BE2C (cell line): ENCODE measurements at places on chromosomes 11 and 22.

DNA sequence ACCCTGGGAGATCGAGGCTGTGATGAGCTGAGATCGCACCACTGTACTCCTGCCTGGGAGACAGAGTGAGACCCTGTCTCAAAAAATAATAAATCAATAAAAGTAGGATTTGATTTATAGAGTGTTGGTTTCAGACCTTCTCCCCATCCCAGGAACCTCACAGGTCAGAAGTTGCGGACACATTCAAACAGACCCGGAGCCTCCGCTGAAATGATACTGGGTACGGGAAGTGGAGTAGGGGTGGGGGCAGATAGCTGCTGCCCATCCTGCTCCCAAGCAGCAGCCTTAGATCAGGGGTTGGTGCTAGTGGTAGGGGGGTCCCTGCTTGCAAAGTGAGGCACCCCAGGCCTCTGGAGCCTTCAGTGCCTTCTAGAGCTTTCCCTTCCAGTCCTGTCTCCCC lies 7.8 kb downstream of the PRDM11 start:
- no peak for DNase-seq

- no peak for DNase-seq
Observed at GRCh38 chr11:128282053-128282452, 305.3 kb downstream of the ETS1 start.

GRCh38 chr11:62145261-62145871 lies 21.6 kb downstream of the INCENP start:
- DNase-seq: no peak

- DNase-seq: no peak
Observed at GRCh38 chr22:50304528-50305392, 2.7 kb downstream of the PLXNB2 start.

DNA sequence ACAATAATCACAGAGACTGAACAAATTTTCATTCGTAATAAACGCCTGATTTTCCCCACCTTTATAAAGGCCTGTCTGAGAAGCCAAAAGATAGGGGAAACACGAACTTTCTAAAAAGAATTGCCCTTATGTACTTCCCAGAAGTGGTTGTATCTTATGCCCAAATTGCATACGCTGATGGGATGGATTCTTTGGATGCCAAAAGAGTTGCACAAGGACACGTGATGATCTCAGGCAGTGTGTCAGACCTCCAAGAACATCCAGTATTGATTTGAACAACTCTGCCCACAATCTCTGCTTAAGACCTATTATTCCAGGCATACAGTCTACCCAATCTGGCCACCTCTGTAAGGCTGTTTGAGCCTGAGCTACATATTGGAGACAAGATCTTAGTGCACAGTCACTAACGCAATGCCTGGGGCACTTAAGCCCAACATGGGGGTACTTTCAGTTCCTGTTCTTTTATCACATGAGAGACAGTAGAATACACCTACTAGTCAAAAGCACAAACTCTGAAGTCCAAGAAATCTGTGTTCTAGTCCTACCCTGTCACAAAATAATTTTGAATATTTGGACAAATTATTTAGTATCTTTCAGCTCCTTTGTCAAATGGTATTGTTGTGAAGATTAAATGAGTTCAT lies 38.9 kb downstream of the OR10A6 start:
- DNase-seq: no peak

- peak; percentile 14 for DNase-seq
Observed at GRCh38 chr11:70502677-70503467, 104.5 kb downstream of the CTTN start.

- DNase-seq: peak; percentile 3
Observed at GRCh38 chr11:69919659-69920344, 100.6 kb upstream of the FGF3 start.

DNA sequence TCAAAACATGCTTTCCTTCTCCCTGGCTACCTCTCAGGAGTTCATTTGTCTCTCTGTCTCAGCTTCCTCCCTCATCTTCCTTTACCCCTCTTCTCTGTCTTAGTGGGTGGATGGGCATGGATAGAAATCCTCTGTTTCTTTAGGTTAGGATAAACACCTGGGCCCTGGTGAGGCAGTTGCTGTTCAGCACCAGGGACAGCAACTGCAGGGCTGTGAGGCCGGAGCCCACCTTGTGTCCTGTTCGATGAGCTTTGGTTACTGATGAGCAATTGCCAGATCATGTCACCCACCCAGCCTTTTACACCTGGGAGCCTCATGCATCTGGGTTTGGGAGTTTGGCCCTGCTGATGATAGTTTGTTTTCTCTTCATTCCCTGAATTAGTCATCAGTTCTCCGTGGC lies 6.1 kb upstream of the CRYBB3 start:
- DNase-seq: no peak

DNA sequence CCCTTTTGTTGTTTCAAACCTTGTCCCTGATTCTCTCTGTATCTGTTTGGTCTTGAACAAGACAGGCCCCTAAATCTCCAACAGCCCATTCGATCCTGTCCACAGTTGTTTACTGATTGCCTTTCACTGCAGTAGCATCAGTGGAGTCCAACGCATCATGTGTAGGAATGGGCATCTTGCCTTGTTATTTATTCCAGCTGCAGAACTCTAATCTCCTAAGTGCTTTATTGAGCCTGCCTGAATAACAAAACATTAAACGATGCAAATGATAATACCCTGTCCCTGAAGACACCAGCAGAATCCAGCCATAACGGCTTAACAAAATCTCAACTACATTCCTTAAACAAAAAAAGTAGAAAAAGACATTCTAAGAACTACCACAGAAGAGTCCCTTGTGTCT lies 50.1 kb downstream of the SLC35F2 start:
- DNase-seq: no peak

GRCh38 chr11:57566905-57567514 lies 462 bp downstream of the UBE2L6 start:
- no peak for DNase-seq

DNA sequence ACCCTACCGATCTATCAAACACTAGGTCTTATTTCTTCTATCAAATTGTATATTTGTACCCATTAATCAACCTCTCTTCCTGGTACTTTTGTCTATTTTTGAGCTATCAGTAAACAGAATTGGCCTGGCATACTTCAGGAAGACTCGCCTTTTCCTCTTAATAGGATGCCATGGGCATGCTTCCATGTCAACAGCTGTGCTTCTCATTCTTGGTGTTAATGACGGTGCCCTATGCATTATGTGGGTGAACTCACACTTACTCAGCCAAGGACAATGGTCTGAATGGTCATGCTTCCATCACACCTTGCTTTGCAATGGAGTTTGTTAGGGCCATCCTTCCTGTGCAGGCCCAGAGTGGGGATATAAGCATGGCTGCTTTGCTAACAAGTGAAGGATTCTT lies 521.8 kb downstream of the MIAT start:
- DNase-seq: no peak

GRCh38 chr11:90434858-90435257 lies 212.0 kb upstream of the CHORDC1 start:
- peak; percentile 24 for DNase-seq

DNA sequence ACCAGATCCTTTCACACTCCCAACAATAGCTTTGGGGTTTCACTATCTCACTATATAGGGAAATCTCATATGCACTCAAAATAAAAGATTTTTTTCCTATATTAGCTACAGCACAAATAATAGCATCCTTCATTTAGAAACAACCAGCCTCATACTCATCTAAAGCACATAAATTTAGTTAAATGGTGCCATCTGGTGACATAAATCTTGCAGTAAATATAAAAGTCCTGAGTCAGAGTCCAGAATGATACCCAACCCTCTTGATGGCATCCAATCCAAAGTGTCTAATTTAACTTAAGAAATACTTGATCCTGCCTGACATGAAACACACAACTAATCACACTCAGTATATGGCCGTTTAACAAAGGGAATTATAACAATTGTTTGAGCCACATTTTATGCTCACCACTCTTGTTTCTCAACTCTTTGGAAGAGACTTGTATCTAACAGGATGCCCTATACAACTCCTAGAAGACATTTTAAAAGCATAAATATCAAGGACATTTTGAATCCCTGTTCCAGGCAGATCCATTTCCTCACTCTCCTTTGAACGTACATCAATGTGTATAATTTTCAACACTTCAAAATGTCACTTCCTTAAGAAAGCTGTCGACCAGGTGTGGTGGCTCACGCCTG lies 36.2 kb downstream of the DLG2 start:
- no peak for DNase-seq

GRCh38 chr11:125201525-125202141 lies 37.1 kb downstream of the PKNOX2 start:
- no peak for DNase-seq

DNA sequence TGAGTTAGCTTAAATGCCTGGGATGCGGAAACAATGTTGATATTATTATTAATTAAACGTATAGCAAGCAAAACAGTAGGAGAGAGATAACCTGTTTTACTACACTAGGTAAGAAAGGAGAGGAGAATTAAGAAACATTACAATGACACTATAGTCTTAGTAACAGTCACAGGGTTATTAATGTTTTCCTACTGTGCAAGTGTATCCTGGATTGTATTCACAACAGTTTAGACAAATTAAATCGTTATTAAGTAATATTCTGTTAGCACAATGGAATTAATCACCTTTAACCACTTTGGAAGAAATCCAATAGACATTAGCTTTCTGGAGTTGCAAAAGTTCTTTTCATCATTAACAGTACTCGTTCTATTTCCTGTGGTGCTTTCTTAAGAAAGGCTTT lies 3.4 kb downstream of the FAM181B start:
- DNase-seq: no peak

GRCh38 chr22:26127126-26127525 lies 42.1 kb upstream of the SEZ6L start:
- DNase-seq: no peak

GRCh38 chr22:35054064-35054463 lies 11.9 kb upstream of the ISX start:
- DNase-seq: no peak

GRCh38 chr11:79438631-79439409 lies 2.0 kb downstream of the TENM4 start:
- DNase-seq: peak; percentile 16

DNA sequence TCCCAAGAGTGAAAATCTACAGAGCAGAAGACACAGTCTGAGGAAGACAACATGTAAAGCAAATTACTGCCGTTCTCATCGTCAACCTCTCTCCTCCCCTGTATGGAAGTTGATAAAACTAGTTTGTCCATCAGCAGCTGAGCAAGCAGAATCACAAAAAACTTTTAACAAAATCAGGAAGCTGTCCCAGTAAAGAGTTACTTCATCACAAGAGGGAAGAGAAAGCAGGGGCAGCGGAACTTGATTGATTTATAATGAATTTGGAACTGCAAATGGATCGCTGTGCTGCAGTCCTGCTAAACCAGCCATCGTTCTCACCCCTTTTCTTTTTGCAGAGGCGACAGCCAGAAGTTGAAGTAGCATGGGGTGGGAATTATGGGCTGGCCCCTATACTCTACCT lies 13.7 kb upstream of the UCP3 start:
- DNase-seq: no peak

DNA sequence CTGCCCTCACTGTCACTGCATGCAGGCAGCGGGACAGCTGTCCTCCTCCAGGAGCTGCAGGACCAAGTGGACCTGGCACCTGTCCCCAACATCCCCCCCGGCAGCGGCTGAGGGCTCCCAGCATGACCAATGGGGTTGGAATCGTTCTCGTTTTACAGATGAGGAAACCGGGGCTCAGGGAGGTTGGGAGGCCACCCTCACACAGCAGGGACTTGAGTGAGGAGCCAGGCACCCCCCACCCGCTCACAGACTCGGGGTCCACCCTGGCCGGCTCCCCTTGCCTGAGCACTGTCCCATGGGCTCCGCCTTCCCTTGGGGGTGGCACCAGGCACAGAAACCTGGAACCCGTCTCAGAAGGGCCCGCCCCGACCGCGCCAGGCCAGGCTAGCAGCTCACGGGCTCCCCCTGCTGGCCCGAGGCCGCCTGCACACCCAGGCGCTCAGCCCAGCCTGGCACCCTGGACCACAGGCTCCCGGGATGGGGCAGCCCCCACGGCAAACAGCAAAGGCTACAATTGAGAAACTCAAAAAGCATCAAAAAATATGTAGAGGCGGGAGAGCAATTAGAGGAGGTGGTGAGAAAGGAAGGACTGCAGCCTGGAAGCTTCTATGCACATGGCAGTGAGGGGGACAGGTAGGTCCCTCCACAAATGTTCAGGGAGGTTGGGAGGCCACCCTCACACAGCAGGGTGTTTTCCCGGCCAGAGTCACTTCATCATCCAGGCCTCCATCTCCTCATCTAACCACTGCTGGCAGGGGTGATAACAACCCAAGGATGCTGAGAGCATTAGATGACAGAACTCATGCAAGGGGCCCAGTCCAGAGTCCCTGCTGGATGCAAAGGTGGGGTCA lies 12.8 kb downstream of the MACROD1 start:
- DNase-seq: peak; percentile 59

DNA sequence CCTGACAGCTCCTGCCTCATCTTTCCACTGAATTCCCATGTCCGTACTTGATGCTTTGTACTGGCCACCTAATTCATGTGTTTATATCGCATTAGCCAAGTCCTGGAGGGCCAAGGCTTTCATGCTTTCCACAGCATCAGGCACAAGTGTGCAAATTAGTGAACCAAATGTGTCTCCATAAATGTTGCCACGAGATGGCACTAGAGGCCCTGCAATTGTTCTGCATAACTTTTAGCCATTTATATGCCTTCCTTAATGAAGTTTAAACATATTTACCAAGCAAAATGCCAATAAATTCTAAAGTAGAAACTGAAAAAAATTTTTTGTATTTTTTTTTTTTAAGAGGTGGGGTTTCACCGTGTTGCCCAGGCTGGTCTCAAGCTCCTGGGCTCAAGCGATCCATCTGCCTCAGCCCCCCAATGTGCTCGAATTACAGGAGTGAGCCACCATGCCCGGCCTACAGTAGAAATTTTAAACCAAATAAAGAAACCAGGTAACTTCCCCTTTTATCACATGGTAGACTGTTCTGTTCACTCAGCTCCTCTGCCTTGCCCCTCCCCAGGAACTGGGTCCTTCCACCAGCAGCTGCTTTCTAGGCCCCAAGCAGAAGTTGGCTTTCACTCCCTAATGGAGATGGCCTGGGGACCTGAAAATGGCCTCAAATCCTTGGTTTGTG lies 20.8 kb upstream of the IL18BP start:
- peak; percentile 58 for DNase-seq

- no peak for DNase-seq
Observed at GRCh38 chr22:29883775-29884097, 762 bp downstream of the MTMR3 start.

DNA sequence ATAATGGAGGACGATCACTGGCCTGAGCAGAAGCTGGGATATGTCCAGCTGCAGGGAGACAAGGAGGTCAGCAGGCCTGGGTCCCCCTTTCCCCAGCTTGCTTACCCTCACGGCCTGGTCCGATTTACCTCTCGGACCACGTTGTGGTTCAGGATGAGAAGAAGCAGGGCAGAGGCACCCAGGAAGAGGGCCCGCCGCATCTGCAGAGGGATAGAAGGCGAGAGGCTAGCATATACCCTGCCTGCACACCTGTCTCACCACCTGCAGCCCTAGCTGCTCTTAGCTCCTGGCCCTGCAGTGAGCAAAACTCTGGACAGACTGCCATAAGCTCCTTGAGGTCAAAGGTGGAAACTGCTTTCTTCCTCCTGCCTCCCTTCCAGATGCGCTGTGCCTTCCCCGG lies 1.3 kb downstream of the RNF215 start:
- DNase-seq: no peak

DNA sequence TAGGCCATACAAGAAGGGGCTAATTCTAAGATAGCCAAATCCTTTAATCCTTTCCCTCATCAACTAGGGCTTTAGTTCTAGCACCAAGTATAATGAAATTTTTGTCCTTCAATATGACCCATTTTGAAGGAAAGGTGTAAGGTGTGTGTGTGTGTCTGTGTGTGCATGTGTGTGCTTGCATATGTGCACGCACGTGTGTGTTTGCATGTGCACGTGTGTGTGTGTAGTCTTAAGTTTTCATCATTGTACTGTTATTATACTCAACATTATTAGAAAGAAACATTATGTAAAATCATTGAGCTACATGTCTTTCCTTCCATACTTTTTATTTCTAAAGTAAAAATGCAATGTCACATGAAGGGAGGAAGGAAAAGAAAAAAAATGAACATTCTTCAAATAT lies 547.7 kb downstream of the FAM181B start:
- no peak for DNase-seq
